ENCODE measurements at places on chromosomes 7 and 10. TPM values are rescaled to one million over a fixed set of nuclear protein-coding genes. Genes with fewer than 3 reads are reported as not detected.

Gene ADRB1
- total RNA-seq, result not detected

Gene IL2RA
- not detected for total RNA-seq

Gene GHRHR
- total RNA-seq, result not detected

Gene HKDC1
- 0.35 TPM for total RNA-seq

Gene CFAP69
- total RNA-seq, result 19.4 TPM

Gene ST8SIA6
- total RNA-seq, result 0.15 TPM

Gene TRAPPC14
- total RNA-seq, result 3.0 TPM

Gene OR9A2
- 0.12 TPM for total RNA-seq

Gene GATA3
- total RNA-seq, result 0.08 TPM

Gene ABCF2
- total RNA-seq, result 39.8 TPM

Gene SAMD8
- total RNA-seq, result 17.3 TPM

Gene CXCL12
- 235 TPM for total RNA-seq

Gene NEBL
- 0.12 TPM for total RNA-seq

Data from smooth muscle cell of the coronary artery (primary cell).